Mesenteric fat pad (tissue), 1 donor: ENCODE measurements at places on chromosomes 6 and 20. TPM values are rescaled to one million over a fixed set of nuclear protein-coding genes. Genes with fewer than 3 reads are reported as not detected.

The BANF2 gene
- not detected for total RNA-seq

The BCAS1 gene
- total RNA-seq: 0.51 TPM

- no peak for DNase-seq
Measured at GRCh38 chr6:31354864-31355582, 2.0 kb downstream of the HLA-B start.

GRCh38 chr6:4788953-4789584, 12.9 kb downstream of the CDYL start:
- no peak for DNase-seq
